ENCODE measurements at places on chromosomes 3 and 15. TPM values are rescaled to one million over a fixed set of nuclear protein-coding genes. Genes with fewer than 3 reads are reported as not detected.

ANKRD63 gene
- not detected for total RNA-seq

FBXW12 gene
- 0.37 TPM for total RNA-seq

SAMMSON gene
- total RNA-seq = not detected

FAM174B gene
- 24.4 TPM for total RNA-seq

GRCh38 chr3:128276577-128277183 lies 123.4 kb downstream of the EEFSEC start:
- no peak for DNase-seq

DNA sequence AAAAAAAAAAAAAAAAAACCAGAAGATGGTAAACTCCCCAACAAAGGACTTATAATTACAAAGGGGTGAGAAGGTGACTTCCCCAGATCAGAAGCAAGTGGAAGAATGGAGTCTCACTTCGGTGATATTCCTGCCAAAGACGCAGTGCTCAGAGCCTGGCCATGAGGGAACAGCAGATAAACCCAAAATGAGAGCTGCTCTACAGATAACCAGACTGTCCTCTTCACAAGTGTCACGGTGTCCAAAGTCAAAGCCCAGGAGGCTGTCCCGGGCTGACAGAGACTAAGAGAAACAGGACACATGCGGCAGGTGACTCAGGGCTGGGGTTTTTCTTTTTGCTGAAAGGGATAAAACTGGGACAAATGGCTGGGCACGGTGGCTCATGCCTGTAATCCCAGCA lies 48.8 kb downstream of the HMCES start:
- no peak for DNase-seq

- no peak for DNase-seq
These were observed 45.6 kb upstream of the SYNM start for GRCh38 chr15:99059010-99059981.

DNA sequence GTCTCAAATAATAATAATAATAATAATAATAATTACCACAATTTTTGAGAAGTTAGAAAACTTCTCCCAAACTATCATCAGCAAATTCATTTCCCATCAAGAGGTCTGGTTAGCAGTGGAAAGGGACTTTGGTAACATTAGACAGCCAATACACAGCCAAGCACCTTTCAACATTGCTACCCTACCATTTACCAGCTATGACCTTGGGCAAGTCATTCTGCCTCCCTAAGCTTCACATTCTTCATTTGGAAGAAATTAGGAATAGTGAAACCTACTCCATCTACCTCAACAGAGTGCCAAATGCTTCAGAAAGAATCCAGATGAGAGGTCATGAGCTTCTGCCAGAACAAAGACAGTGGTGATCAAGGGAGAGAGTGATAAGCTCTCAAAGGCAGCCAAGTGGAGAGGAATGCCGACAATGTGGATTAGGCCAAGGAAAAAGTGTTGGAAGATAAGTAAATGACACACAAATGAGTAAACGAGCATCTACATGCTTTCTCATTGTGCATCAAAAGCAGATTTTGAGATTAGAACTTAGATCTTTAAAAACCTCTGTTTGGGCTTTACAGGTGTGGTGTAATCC lies 42.9 kb upstream of the LPP start:
- DNase-seq = no peak

DNA sequence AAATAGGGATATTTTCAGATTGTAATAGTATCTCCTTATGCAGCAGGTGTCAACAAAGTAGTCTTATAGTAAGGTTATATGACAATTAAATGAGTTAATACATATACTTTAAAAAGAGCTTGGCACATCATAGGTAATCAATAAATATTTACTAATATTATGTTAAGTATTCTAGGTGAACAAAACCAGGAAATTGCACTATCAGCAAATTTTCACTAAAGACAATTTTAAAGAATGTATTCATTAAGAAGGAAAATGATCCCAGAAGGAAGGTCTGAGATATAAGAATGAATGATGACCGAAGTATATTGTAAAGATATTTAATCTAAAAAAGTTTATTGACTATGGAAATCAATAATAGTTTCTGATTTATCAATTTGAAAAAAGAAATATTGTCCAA lies 281.9 kb downstream of the ADAMTSL3 start:
- no peak for DNase-seq

DNA sequence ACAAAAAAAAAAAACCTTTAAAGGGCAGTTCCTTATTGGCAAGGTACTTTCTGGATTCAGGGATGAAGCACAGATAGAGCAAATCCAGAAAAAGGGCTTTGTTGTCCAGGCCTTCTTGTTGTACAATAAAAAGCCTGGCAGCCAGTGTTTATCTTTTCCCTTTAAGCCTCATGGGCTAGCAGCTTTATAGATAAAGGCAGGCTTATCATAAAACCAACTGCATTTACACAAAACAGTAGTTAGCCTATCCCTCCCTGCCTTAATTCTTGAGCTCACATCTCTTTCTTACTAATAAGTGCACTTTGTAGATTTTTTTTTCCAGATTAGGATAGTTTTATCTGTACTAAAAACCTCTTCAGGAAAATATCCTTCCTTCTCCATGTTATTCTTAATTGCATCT lies 662.8 kb upstream of the CCDC54 start:
- DNase-seq = no peak

DNA sequence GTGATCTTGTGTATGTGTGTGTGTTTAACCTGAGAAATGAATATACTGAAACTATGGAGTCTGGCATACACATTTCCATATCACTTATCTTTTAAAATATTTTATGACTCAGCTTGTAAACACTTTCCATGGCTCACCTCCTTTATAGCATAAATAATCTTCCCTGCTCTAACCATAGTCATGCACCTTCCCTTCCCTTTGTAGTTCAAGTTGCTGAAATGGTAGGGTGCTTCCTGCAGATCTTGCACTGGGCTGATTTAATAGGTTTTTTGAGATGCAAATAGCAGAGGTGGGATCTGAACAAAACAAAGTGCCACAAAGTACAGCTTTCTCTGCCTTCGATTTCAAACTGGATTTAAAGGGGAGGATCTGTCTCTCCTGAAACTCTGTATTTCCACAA lies 712.7 kb upstream of the LMCD1 start:
- DNase-seq = no peak

- no peak for DNase-seq
These were observed 196.8 kb downstream of the GOLGA6L6 start for GRCh38 chr15:20344601-20345400.

- no peak for DNase-seq
These were observed 116.0 kb downstream of the GMNC start for GRCh38 chr3:190746531-190746930.

DNA sequence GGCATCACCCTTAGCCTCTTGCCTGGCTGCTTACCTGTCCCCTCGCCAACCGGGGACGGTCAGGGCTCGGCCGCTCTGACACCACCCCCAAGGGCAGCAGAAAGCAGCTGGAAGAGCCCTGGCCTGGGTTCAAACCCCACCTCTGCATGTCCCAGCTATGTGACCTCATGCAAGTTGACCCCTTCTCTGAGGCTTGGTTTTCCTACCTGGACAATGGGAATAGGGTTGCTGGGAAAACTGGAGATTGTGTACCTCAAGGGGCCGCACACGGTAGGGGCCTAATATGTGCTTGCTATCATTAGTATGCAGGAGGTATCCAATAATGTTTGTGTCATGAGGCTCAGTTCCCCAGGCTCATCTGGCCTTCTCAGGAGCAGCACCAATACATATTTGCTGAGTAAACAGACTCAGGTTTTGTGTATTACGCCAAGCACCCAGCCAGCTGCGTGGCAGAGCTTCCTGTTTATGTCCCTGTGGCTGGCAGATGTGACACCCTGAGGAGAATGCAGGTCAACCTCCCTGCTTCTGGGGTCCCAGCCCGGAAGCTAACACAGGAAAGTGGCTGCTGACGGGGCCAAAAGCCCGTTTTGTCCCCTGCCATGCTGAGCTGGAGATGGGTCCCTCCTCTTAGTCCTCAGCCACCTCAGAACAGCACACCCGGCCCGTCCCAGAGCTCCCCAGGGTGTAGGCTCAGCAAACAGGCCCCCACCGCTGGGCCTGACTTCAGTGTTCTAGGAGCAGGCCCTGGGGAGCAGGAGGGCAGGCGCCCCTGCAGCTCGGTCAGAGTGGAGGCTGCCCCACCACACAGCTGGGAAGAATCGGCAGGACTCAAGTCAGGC lies 29.7 kb downstream of the PLXND1 start:
- DNase-seq = peak; percentile 98

DNA sequence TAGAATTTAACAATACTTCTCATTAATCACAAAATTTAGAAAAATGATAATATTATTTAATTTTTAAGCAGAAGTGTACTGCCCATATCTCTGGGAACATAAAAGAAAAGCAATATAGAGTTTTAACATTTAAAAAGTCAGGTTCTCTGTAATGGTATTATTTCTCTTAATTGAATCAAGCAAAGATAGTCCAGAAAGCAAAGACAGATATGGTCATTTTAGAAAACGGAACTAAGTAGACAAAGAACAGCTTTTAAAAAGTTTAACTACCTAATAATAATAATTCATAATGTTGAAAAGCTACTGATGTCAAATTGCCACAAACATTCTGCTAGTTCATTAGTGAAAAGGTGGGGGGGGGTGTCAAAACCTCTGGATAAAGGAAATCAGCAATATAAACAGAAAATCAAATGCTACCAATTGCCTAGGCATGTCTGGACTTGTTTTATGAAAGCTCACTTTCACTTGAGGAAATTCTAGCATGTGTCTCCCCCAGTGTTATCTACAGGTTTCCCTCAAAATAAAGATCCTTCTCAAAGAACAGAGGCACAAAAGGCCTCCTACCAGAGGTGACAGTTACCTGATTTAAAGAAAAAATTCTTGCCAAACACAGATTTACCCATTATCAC lies 1.7 kb downstream of the ZMAT3 start:
- DNase-seq = no peak

DNA sequence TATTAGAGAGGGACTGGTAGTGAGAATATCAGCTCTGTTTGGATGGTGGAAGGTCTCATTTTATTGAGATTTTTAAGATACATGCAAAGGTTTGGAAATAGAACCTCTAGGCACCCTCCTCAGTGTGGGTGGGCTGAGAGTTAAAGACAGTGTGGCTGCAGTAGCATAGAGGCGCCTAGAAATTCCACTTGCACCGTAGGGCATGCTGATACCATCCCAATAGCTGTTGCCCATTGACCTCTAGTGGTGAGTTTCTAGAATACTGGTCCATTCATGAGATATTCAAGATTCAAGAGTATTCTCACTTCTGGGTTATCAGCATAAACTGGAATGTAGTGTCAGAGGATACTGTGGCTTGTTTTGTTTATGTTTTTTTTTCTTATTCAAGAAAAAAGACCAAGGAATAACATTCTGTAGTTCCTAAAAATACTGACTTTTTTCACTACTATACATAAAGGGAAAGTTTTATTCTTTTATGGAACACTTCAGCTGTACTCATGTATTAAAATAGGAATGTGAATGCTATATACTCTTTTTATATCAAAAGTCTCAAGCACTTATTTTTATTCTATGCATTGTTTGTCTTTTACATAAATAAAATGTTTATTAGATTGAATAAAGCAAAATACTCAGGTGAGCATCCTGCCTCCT lies 87.2 kb downstream of the TGFBR2 start:
- peak; percentile 83 for DNase-seq

Measured in OCI-LY7 (cell line).